T1000 (cell line): ENCODE measurements at places on chromosomes 1 and 21.

DNA sequence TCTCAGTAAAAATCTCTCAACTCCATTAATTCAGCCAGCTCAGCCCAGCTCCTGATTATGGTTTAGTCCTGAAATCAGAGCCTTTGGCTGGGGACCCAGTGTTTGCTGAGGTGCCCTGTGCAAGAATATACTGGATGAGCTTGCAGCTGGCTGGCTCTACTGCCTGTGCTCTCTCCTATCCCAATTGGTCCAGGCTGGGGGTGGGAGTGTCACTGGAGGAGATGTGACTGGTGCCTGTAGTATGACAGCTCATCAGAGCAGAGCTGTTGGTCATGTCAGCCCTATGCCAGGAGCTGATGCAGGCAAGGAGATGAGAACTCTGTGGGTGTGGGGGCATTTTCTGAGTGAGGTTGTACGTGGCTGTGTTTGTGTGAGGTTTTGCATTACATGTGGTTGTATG, 87.0 kb downstream of the TNR start:
- DNase-seq = no peak

DNA sequence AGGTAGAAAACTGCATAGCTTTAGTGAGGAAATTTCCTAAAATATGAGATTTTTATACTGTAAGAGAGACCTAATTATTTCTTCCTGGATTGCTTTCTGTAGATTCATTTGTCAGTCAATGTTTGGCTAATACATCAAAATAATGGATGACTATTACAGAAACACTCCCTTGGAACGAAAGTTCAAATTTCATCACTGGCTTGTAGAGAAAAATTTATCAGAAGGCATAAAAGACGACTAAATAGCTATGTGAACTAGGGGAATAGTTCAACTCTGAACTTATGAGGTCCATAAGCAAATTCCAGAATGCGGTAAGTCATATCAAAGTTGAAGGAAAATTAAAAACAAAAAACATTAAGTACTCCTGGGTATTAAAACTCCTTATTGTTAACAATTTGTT, 36.0 kb downstream of the WNT2B start:
- no peak for DNase-seq

DNA sequence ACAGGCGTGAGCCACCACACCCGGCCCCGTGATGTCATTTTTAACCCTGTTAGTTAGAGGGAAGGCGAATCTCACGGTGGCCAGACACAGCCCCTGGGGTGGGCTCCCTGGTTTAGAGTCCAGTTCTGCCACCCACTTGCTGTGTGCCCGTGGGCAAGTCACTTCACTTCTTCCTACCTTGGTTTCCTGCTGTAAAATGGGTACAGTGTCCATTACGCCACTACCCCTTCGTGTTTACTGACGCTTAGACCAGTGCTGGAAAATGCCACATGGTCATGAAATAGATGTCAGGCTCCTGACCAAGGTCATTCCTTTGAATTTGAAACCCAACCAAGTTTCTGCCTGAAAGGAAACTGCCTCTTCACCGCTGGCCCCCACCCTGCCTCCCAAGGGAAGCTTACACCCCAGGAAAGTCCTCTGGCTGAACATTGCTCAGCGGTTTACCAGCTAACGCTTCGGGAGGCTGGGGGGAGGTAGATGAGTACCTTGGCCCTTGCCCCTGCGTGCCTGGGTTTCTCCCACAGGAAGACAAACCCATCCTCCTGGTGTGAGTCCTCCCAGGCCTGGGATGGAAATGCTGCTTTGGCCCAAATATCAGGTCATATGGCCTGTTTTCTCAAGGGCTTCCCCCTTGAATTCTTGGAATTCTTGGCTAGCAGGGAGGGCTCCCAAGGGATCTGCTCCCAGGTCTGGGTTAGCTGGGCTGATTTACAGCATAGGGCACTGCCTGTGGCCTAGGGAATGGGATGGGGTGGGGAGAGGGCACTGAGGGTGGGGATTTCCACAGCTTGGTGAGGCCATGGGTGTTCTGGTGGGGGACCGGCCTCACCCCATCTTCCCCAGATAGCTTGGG, 7.6 kb upstream of the AADACL4 start:
- DNase-seq = peak; percentile 84

DNA sequence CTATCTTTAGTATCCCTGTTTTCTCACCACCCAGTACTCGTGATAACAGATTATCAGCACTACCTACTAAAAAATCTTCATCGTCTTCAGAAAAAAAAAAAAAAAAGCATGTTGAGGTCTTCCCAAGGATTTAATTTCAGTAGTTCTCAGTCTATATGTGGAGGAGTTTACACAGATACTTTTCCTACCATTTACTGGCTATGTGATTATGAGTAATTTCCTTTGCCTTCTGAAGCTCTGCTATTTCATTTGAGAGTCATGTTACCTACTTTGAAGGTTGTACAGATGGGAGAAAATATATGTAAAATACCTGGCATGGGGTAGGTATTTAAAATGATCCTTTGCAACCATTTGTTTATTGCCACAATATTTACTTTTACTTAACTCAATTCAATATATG, 399.7 kb downstream of the NEGR1 start:
- DNase-seq = no peak

DNA sequence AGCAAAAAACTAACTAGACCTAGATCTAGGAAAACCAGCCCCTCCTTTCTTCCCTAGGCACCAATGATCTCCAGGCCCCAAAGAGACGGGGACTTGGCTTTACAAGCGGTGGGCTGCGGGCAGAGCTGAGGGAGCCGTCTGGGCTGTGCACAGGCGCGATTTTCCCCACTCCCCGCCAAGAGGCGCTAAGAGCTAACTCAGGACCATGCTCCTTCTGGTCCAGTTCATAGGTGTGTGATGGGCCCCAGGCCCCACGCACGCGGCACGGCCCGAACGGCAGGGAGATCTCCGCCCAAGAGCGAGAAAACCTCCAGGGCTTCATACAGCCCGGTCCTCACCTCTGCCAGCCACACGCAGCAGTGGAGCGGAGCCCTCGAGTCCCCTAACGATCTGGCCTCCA, 7.5 kb upstream of the GPR153 start:
- no peak for DNase-seq

DNA sequence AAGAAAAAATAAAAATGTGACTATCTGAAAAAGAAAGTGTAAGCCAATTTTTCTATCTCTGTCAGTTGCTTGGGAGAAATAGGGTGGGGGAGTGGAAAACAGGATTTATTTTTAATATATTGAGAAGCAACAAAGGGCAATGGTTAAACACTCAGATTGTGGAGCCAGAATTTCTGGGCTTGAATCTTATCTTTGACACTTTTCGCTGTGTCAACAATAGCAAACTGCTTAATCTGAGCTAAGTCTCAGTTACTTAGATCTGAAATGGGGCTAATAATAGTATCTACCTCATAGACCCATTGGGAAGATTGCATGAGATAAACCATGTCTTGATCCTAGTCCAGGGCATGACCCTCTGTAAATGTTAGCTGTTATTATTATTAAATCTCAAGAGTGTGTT, 468.1 kb downstream of the ADGRL2 start:
- DNase-seq = no peak

GRCh38 chr1:109984190-109984455, 442 bp upstream of the AHCYL1 start:
- no peak for DNase-seq

DNA sequence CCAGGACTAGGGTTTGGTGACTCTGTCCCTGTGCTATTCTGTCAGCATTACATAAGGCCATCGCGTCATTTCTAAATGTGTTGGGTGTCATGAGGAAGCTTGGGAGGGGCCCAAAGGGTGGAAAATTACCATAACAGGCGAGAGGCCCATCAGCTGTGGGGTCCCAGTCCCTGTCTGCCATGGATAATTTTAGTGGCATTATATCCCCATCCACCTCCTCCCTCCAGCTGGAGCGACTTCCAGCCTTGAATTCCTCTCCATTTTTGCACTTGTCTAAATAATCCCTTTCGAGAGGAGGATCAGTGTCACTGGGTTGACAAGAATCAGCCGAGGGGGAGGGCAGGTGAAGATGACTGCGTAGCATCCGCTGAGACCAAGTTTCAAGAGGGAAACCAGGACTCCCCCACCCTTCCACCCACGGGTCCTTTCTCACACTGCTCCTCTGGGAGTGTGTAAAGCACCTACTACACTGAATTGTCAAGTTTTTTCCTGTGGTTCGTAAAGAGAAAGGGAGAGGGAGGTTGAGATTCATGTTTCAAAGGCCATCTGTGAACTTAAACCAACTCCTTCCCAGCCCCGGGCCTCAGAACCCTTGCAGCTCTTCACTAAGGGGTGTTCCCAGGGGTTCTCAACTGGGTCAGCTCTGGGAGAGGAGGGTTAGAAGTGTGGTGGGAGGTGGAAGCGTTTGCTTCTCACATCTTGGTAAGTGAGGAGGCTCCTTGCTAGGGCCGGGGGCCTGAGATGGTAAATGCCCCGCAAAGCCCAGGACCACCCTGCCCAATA, 29.2 kb downstream of the VASH2 start:
- DNase-seq = no peak

GRCh38 chr1:24117132-24117531, 5.2 kb upstream of the MYOM3 start:
- no peak for DNase-seq

GRCh38 chr1:58924821-58925220, 141.0 kb upstream of the JUN start:
- DNase-seq = no peak

GRCh38 chr1:33295450-33296081, 25.3 kb downstream of the A3GALT2 start:
- peak; percentile 74 for DNase-seq

GRCh38 chr1:207913951-207914350, 3.0 kb upstream of the CD34 start:
- no peak for DNase-seq

DNA sequence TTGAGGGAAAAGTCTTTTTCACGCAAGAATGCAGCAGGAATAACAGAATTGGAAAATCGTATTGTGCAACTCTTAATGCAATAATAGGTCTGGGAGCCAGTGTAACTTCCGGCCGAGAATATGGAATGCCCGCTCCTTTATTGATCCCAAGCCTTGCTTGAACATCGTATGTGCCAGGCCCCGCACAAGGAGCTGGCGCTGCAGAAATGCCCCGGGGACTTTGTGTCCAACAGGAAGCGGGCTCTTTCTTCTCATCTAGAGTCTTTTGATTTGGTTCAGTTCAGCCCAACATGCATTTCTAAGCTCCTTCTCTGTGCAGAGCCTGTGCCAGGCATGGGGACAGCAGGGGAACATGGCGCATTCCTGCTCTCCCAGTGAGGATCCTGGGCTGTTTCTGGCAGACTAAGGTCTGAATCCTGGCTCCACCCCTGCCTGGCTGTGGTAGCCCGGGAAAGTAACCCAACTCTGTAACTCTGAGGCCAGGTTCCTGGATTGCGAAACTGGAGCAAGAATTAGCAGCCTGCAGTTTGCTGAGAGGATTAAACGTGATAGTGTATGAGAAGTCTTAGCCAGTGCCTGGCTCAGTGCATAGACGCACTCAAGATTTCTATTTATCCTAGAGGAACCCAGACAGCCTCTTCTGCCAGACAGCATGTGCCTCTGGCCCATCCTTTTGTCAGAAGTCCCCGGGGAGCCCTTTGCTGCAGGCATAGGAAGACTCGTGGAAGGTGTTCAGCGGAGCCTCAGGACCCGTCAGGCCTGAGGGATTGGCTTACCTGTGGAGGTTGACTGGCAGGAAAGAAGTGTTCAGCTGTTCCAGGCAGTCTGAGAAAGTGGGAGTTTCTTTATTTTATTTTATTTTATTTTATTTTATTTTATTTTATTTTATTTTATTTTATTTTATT, 987 bp upstream of the CDCP2 start:
- peak; percentile 3 for DNase-seq

- DNase-seq = no peak
These were observed 446.3 kb upstream of the NCAM2 start for GRCh38 chr21:20551939-20552338.

DNA sequence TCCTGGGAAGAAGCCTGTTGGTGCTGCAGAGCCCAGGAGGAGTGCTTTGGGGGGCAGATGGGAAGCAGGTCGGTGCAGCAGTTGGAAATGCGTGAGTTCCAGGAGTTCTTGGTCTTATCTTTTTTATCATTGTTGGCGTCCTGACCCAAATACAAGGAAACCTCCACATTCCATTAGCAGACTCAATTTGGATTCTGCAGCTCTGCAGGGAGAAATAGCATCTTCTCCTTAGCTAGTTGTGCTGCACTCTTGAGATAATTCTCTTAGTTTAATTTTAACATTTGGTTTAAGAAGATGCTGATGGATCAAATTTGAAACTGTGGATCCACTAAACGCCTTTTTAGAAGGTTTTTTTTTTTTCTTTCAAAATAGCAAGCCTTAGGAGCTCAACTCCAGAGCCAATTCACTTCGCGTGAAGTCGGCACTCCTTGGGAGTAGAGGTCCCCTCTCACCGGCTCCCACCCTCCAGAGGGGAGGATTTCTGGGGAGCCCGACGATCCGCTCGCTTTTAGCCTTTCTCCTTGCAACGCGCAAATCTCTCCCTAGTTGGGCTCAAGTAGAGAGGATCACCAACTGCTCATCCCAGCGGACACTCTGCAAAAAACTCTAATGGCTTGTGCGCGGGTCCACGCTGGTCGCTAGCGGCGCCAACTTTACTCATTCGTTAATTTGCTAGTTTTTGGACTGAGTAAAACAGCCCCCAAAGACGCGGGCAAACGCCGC, 1.3 kb downstream of the PLD5 start:
- no peak for DNase-seq

DNA sequence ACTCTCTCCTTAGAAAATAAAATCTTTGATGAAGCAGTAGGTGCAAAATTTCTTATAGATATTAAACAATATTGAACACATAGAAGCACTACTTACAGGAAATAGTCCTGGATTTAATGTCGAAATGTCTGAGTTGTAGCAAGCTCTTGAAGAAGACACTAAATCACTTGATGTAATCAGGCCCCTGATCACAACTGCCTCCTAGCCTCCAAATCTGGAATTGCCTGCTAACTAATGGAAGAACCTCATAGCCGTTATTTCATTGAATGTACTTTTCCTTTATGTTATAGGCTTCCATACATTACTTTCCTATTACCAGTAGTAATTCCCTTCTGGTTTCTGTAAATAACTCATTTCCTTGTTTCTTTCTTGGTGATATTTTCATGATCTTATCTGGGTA, 675.7 kb upstream of the CHRM3 start:
- DNase-seq = no peak

GRCh38 chr1:89844860-89845259, 24.0 kb downstream of the LRRC8D start:
- no peak for DNase-seq

GRCh38 chr21:28885853-28886177, 106.9 kb downstream of the LTN1 start:
- DNase-seq = no peak

DNA sequence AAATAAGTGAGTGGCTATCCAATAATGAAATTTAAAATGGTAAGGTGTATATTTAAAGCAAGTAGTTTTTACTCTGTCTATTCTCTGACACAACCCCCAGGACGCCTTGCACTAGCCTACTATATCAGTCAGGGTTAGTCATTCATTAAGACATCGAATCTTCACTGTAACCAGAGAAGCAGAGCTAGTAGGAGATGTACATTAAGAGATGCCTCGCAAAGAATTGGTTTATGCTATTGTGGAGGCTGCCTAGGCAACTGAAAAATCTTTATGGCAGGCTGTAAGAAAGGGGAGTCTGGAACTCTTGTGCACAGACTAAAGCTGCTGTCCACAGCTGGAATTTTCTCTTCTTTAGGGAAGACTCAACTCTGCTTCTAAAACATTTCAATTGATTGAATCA, 28.8 kb downstream of the NTNG1 start:
- DNase-seq = no peak
